ENCODE measurements at places on chromosomes 2 and 18.

DNA sequence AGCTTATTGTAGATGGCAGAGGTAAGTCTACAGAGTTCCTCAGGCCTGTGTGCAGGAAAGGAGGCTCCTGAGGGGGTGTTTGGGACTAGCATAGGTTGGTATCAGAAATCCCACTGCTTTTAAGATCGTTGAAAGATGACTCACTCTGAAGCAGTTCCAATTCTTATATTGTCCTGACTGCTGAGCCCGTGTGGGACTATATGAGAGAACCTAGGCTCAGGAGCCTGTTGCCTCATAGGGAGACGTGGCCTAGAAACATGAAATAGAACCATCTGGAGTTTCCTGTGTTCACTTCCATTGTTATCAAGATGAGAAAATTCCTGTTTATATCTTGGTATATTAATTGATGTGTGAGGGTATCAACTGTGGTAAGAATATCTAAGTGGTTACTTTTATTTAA, 5.7 kb downstream of the CCT7 start:
- no peak for DNase-seq

DNA sequence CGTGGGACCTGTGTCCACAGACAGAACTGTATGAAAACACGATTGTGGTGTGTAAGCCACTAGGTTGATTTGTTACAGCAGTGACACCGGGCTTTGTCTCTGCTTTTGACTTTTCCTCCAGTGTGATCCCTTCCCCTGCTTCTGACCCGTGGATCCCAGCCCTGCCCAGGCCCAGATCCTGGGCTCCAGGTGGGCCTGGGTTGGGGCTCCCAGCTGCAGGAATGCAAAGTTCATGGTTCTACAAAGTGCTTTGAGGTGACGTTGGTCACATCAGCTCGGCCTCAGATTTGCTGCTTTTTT, 26.8 kb downstream of the HPCAL1 start:
- DNase-seq = no peak

DNA sequence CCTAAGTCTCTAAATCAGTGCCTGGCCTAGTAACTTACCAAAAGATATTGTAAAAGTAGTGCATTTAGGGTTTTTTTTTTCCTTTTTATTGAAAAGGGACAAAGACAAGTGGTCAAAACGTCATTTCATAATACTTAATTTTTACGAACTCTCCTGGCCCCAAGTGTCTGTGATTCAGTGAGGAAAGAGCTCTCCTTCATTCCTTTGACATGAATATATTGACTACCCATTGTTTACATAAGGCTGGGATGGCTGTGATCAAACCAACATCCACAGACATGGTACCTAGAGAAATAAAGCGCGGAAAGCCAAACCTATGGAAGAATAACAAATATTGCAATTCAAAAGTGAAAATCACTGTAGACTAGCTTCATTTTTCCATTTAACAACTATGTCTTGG, 198.4 kb downstream of the BABAM2 start:
- DNase-seq = no peak

DNA sequence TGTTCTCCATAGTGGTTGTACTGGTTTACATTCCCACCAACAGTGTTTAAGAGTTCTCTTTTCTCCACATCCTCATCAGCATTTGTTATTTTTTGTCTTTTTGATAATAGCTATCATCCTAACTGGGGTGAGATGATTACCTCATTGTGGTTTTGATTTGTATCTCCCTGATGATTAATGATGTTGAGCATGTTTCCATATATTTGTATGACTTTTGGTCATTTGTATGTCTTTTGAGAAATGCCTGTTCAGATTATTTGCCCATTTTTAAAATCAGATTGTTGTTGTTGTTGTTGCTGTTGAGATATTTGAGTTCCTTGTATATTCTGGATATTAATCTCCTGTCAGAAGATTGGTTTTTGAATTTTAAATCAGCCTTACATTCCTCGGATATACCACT, 147.5 kb downstream of the NCOA1 start:
- DNase-seq = no peak

- no peak for DNase-seq
Observed at GRCh38 chr2:126990200-126990599, 91.5 kb downstream of the TEX51 start.

- no peak for DNase-seq
Observed at GRCh38 chr2:56009758-56010458, 86.3 kb upstream of the EFEMP1 start.

- no peak for DNase-seq
Observed at GRCh38 chr2:109172556-109173105, 43.6 kb downstream of the SH3RF3 start.

GRCh38 chr2:138036522-138036921, 72.2 kb downstream of the HNMT start:
- no peak for DNase-seq

DNA sequence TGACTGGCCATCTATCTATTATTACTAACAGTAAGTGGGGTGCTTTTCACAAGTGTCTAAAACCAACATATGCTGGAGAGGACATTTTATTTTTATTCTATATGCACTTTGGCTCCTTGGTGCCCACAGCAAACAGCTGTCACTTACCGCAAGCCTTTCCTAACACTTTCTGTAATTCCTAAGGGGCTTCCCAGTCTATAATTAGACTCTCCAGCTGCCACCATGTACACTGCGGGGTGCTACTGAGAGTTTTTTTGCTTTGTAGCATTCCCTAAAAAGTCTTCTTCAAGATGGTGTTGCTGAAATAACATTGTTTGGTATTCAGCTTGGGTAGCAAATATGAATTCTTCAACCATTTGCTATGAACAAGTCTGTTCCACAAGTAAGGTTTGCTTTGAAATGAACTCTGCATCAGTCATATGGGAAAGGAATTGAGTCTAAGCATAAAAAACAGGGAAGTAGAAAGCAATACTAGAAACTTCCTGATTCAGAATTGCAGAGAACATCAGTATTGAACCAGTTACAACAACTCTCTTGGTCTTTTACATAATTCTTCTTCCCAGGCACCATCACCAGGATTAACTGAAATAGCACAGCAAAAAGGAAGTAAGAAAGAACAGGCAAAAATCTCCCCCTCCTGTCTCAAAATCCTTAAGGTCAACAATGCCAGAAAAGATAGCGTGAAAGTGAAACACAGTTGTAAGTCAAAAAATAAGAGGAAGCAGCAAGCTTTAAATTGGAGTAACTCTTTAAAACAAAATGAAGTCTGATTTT, 28.6 kb downstream of the EPB41L3 start:
- no peak for DNase-seq

DNA sequence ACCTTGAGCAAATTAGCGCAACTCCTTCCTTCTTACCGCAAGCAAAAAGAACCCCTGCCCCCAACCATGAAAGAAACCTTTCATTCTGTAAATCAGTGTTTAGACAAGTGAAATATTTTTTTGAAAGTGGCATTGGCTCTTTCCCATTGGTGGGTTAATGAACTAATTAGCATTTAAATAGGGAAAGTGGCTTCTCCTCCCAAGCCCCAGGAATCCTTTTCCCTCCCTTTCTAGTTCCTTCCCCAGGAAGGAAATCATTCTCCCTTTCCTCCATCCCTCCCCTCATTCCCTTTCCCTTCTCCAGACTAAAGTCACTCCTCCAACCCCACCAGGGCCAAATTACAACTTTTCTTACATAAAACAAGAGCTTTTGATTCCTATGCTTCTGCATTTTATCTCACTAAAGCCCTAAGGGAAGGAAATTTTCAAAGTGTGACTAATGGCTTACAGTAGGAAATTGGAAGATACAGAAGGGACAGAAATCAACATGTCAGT, 22.9 kb upstream of the TYMS start:
- DNase-seq = no peak

DNA sequence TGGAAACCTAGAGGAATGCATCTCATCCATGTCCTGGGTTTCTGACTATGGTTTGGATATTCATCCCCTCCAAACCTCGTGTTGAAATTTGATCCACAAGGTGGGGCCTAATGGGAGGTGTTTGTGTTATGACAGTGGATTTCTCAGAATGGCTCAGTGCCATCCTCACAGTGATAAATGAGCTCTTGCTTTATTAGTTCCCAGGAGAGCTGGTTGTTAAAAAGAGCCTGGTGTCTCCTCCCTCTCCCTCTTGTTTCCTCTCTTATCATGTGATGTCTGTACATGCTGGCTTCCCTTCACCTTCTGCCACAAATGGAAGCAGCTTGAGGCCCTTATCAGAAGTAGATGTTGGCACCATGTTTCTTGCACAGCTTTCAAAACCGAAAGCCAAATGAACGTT, 424.3 kb downstream of the DCC start:
- no peak for DNase-seq

- DNase-seq = no peak
Observed at GRCh38 chr2:79833235-79833878, 320.5 kb downstream of the CTNNA2 start.

Data from upper lobe of right lung (tissue), 1 donor.